AG09309 (cell line): ENCODE measurements at places on chromosomes 16 and 17.
A peak's percentile ranks its signal among the peaks of the same experiment; 100 is the strongest.

DNA sequence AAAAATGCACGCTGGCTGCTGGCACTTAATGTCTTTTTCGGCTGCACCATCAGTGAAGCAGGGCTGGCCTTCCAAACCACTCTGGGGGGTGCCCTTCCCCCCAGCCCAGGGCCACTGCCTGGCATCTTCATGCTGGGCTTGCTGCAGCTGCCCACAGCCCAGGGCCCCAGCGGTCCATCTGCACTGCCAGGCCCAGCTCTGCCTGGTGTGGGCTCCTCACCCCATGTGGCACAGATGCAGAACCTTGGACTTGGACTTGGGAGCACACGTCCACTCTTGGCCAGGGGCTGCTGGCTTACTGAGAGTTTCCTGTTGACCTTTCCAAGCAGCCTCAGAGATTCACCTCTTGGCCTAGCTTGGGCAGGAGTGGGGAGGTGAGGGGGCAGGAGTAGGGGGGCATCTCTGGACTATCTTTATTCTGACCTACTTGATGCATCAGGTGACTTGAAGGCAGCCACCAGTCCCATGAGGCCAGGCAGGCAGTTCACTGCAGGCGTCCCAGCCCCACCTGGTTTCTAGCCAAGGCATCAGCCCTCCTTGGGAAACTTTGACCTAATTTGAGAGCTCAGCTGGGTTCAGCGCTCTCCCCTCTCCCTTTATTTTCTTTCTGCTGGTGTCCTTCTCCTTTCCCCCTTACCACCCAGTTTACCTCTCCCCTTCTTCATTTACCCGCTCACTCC is 365.8 kb downstream of the CPPED1 start:
- no peak for DNase-seq

DNA sequence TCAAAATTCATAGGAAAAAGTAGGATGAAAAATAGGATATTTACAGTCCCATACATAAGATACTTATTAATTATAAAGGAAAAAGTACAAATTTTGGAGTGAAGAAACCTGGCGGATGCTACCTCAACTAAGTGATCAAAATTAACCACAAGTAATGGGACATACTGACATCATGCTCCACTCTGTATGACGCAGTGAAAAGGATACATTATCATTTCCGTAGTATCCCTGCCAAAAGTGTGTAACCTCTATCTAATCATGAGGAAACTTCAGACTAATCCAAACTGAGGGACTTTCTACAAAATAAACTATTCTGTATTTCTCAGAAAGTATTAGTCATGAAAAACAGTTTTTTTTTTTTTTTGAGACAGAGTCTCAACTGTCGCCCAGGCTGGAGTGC is 60.5 kb downstream of the TRIM37 start:
- DNase-seq, result no peak

GRCh38 chr17:74394977-74395376 is 27.7 kb downstream of the GPR142 start:
- no peak for DNase-seq

- DNase-seq, result no peak
Observed at GRCh38 chr17:42221886-42222745, 27.8 kb upstream of the GHDC start.

- no peak for DNase-seq
Observed at GRCh38 chr16:3825103-3825502, 55.4 kb downstream of the CREBBP start.

DNA sequence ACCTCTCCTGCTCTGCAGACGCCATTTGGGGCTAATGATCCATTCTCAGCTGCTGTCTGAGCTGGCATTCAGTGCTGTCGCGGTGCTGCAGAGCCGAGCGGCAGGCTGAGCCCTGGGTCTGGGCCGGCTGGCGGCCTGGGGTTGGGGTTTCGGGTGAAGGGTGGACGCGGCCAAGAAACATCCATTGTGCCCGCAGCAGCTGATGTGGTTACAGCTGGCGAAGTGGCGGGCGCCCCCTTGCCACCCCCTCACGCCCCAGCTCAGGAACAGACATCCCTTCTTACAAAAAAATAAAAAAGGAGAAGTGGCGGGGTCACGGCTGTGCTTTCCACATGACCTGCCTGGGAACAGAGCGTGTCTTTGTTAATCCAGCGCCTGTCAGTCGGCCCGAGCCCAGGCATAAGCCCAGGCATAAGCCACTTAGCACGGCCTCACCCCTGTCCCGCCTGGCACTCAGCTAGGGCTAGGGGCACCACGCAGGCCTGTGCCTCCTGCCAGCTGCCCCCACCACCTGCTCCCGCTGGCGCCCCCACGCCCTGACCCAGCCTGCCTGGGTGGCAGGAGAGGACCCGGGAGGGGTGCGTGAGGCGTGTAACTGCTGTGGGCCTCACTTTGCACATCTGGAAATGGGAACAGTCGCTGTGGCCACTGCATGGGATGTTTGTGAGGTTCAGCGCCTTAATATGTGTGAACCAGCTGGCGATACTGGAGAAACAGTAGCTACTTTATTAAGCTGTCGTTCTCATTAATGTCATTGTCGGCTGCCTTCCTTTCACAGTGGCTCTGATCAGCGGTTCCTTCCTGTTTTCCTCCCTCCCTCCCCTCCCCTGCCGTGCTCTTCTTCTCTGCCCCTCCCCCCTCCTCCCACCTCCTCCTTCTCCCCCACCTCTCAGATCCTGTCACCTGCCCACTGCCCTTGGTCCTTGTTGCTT is 197.7 kb upstream of the CIBAR2 start:
- no peak for DNase-seq

DNA sequence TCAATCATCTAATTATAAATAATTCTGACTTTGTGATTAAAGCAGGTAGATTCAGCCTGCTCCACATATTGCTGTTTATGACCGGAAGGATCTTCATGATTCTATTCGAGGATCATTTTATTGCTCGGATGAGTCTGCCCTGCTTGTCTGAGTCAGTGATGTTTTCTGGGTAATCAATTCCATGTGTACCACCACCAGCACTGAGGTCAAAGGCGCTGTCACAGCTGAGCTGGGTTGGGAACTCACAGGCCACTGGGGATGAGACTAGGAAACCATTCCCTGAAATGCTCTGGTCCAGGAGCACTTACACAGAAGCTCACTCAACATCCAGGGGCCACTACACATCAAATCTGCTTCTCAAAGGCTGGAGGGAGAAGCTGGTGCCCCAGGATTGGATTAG is 30.4 kb upstream of the ERN1 start:
- DNase-seq, result peak; percentile 58

DNA sequence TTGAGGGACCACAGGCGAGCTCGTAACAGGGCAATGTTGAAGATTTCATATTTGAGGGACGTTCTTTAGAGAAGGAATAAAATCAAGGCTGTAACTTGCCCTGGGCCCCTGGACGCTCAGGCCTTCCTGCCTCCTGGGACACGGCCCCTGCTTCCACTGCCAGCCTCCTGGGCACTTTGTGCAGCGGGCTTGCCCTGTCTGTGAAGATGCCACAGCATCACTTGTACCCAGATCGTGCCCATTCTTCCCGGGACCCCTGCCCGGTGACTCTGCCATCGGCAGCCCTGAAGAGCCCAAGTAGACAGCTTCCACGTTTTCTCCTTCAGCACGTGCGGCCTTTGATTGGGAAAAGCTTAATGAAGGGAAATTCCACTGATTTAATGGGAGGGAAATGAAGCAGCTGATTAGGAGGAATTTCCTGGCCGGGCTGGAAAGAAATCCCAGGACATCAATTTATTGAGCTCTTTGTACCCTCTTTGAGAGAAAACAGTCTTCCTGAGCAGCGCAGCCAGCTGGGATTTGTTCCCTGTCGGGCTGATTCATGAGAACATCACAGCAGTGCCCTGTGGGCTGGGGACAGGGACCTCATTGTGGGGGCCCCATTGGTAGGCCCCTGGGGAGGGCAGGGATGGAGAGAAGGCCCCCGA is 71.5 kb downstream of the CRISPLD2 start:
- no peak for DNase-seq

- DNase-seq, result peak; percentile 17
Observed at GRCh38 chr17:67689534-67690177, 28.1 kb upstream of the NOL11 start.
